ENCODE measurements at places on chromosomes 4 and X.
A peak's percentile ranks its signal among the peaks of the same experiment; 100 is the strongest.

GRCh38 chrX:68865926-68866325 lies 37.1 kb downstream of the EFNB1 start:
- no peak for DNase-seq

DNA sequence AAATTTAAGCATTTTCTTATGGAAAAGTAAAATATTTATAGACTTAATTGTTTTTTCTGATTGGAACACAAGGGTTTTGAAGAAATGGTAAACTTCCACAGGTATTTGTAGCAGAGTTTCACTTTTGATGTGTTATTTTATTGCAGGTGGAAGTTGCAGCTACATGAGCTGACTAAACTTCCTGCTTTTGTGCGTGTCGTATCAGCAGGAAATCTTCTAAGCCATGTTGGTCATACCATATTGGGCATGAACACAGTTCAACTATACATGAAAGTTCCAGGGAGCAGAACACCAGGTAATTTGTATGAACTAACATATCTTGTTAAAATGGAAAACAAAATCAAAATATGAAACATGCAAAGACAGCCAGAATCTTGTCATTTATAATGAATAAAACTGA lies 117.4 kb downstream of the DIPK2B start:
- no peak for DNase-seq

DNA sequence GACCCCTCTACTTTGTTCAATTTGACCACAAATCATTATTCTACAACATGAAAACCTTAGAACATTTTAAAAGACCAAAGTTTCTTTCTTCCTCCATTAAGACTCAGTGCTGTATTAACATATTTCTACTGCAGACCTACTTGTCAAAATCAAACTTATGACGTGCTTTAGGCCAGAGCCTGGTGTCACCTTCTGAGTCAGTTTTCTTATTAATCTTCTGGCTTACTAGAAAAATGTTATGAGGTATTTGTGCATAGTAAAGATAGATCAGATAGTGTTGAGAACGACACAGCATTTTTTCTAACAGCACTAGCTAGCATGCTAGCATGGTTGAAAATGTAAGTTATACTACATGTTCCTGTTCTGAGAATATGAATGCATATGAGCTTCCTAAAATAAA lies 333.6 kb upstream of the FAM241A start:
- no peak for DNase-seq

DNA sequence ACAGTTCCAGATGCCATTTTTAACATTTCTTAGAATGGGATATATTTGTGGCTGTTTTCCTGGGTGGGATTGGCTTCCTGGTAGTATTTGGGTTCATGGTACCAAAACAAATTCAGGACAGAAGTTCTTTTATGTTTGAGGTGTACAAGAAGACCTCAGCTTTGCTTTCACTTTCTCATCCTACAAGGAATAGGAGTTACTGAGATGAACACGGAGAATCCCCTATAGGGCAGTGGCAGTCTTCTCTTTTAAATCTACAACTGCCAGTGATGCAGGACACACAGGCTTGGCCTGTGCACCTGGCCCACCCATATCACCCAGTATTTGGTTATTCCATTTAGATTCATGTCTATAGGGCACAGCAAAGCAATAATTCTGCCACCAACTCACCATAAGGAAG lies 35.2 kb downstream of the SLC10A7 start:
- DNase-seq = no peak

DNA sequence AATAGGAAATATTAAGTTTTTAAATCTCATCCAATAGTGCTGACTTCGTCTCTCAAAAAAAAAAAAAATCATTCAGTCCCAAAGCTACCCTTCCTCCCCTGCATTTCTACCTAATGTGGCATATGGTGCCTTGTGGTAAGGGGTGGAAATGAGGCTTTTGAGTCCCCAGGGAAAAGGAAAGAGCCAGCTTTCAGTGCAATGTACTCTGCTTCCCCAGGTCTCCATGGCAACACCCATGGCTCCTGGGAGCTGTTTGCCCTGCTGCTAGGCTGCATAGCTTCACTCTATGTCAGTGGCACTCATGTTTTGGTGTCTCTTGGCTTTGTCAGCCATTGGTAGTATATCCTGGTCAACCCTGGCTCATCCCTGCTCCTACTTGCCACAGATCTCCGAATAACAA lies 175.9 kb downstream of the SLC39A8 start:
- peak; percentile 60 for DNase-seq

DNA sequence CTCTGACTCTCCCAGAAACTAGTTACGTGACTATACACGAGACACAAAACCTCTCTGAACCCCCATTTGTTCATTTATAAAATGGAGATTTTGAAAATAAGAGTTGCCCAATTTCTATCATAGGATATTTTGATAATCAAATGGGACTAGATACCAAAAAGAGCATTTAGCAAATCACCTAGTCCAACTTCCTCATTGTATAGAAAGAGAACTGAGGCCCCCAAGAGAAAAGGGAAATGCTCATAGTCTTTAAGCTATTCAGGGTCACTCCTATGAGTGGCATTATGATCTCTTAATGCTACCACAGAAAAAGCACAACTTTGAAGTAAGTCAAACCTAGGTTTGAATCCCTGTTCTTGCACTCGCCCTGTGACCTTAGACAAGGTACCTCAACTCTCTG lies 62.7 kb downstream of the BMP15 start:
- DNase-seq = no peak

DNA sequence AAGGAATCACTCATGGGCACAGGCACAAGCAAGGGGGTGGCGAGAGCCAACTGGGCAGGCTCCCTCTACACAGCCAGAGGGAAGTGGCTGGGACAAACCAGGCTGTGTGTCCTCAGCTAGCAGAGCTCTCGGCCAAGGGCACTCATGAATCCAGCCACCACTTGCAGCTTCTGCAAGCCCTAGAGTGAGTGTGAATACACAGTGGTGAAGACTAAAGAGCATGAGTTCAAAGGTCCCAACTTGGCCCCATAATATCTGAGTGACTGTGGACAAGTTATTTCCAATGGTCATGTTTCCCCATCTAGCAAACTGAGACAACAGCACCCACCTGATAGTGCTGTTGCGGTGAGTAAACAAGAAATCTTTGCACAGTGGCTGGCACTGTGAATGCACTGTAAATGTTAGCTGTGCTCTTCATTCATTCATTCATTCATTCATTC lies 51.7 kb downstream of the ADGRG2 start:
- no peak for DNase-seq

GRCh38 chr4:166043801-166044200 lies 170.8 kb downstream of the TLL1 start:
- DNase-seq = no peak

- no peak for DNase-seq
Measured at GRCh38 chr4:154329268-154329868, 162.2 kb downstream of the DCHS2 start.

- no peak for DNase-seq
Measured at GRCh38 chr4:87055311-87055710, 120.5 kb downstream of the AFF1 start.

DNA sequence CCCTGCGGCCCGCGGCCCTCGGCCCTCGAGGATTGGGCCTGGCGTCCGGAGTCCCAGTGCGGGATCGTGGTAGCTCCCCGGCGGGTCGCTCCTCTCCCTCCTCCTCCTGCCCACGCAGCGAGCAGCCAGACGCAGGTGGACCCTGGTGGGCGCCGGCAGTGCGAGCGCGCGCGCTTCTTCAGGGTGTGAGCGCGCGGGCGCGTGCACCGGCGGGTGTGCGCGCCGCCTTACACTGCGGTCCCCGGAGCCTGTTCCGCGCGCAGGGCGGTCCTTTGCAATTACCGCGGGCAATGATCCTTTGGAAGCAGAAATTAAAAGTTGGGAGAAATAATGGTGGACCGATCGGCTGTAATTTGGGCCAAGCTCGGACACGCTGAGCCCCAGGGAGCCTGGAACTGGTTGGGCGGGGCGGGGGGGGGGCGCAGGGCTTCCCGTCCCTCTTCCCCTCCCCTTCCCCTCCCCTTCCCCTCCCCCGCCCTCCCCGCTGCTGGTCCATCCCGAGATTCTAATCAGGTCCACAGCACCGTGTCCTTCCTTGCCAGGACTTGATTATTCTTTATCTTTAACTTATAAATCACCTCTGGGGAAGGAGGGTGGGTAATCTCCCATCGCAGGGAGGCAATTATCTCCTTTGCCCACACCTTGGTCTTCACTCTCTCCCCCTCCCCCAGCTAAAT lies 1.6 kb upstream of the NKX1-1 start:
- DNase-seq = no peak

DNA sequence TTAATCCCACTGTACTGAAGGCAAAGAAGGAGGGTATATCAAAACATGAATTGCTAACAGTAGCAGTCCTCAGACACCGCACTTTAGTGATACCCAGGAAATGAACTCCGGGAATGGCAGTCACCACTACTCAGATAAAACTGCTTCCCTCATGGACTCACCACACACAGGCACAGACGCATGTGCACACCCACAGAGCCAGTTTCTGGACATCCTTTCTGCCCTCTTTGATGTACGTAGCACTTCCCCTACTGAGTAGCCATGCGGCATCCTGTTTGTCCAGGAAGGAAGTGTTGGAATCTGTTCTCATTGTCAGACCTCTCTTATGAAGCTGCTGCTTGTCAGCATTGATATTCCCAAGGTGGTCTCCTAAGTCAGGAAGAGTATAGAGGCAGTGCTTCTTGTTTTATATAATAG lies 95.7 kb downstream of the DCLK2 start:
- no peak for DNase-seq

DNA sequence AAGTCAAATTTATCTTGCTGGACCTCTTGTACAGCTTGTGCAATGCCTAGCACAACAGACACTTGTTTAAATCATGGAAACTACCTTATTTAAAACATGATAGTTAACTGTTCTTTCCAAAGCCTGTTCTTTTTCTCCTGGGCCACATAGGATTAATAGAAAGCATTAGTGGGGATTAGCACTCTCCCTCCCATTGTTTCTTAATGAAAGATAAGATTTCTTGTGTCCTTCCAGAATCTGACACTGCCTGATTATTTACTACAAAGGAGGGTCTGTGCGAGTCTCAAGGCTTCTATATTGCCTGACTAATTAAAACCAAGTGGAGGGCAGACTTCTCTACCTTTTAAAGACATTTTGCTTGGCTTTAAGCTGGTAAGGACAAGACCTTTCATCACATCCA lies 8.5 kb upstream of the ELMOD2 start:
- DNase-seq = no peak

GRCh38 chrX:137654481-137654880 lies 88.6 kb downstream of the ZIC3 start:
- DNase-seq = no peak

GRCh38 chr4:67234296-67234695 lies 311.0 kb downstream of the CENPC start:
- no peak for DNase-seq

DNA sequence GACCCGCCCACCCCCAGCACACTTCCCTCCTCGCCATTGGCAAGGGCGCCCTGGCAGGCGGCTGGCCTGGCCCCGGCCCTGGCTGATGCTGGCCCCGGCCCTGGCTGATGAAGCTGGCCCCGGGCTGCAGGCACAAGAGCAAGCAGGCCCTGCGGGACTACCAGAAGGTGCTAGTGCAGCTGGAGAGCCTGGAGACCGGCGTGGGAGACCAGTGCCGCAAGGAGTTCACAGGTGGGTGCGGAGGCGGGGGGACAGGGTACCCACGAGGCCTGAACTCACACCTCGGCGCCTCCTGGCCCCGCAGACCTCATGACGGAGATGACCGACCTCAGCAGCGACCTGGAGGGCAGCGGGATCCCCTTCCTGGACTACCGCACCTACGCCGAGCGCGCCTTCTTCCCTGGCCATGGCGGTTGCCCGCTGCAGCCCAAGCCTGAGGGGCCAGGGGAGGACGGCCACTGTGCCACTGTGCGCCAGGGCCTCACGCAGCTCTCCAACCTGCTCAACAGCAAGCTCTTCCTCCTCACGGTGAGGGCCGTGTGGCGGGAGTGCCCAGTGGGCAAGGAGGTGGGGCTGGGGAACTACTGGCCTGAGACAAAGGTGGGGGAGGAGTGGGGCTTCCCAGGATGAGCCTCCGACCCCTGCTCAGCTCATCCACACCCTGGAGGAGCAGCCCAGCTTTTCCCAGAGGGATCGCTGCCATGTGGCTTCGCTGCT lies 6.1 kb upstream of the SRPK3 start:
- peak; percentile 0 for DNase-seq

GRCh38 chrX:68669094-68669860 lies 21.8 kb downstream of the STARD8 start:
- peak; percentile 45 for DNase-seq

DNA sequence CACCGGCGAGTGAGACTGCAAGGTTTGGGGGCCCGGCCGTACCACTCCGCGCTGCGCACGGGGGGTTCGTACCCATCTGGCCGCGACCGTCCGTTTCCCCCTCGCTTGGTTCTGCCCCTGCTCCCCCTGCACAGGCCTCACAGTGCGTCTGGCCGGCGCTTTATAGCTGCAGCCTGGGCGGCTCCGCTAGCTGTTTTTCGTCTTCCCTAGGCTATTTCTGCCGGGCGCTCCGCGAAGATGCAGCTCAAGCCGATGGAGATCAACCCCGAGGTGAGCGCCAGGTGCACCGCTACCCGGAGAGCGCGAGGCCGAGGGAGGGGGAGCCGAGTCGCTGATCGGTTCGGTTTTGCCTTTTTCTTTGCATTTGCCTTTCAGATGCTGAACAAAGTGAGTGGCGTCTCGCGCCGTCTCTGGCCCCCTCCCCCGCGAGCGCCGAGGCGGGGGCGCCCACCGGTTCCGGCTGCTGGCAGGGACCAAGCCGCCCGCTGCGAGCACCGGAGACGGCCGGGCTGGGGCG lies at the start of gene UCHL1:
TSS of gene UCHL1 (plus strand) at position 189 of the 517 bp plus-strand sequence. CDS start at position 238, 49 bp downstream.
- DNase-seq = peak; percentile 92

DNA sequence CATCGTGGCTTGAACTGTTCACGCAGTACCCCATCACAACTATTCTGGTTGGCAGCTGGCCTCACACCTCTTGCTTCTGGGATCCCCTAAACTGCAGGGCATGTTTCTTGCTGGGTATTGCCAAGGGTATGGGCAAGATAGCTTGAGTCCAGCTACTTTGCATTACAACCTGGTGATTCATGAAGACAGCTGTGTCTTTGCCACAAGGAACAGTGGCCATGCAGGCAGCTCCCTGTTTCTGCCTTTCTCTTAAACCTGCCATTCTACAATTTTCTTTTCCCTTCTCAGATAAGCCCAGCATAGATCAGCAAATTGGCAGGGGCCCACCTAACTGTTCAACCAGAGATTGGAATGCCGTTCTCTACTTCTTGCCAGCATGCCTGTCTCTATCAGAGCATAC lies 42.8 kb downstream of the TENM3 start:
- DNase-seq = no peak

- DNase-seq = no peak
Measured at GRCh38 chr4:7829652-7830580, 109.7 kb downstream of the AFAP1 start.

DNA sequence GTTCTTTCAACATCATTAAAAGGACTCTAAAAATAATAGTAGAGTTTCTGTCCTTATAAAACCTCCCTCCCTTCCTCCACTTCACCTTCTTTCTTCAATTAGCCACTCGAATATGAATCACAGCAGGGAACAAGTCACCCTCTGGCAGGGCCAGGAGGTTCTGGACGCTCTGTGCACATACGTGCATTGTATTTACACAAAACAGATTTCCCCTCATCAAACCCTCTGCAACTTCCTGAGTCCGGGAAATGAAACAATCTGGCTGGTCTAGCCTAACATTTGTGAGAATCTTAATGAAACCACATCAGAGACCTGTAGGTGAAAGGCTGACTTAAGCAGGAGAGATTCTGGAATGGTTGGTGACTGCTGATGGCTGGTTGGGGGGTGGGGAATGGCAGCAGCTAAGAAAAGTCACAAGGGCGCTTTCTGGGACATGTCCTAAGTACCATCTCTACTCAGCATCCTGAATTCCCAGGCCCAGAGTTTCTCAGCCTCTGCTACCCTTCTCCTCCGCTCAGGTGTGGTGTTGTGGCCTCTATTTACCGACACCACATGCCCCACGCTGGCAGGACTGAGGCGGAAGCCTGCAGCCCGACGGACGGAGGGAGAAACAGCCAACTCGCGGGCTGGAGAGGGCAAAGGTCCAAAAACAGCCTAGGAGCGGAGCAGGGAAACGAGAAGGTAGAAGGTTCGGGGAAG lies 1.0 kb downstream of the ZDHHC9 start:
- DNase-seq = no peak

Measured in nephron progenitor cell (in vitro differentiated cells).